ENCODE measurements at places on chromosomes 11 and 22.

GRCh38 chr11:19394525-19395016 is 153.8 kb upstream of the E2F8 start:
- DNase-seq: no peak

DNA sequence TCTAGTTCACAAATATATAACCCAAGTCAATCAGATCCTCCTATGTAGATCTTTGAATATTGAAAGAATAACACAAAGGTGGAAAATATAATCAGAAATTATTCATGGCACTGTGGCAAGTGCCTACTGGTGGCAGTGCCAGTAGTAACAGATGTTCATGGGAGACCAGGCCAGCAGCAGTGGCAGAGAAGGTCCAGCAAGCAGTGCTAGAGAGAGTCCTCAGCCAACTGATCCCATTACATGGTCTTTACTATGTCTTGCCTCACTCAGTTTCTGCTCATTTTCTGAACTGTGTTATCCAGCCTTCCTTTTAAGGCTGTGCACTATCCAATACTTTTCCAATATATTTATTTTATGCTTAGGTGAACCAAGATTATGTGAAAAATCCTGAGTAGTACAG is 124.9 kb downstream of the MRTFA start:
- no peak for DNase-seq

DNA sequence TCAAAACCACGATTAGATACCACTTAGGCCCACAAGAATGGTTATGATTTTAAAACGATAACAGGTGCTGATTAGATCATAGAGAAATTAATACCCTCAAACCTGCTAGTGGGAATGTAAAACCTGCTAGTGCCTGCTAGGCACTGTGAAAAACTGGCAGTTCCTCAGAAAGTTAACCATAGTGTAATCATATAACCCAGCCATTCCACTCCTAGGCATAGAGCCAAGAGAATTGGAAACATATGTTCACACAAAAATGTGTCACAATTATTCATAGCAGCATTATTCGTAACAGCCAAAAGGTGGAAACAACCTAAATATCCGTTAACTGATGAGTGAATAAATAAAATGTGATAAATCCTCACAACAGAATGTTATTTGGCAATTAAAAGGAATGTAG is 122.2 kb upstream of the SYN3 start:
- no peak for DNase-seq

DNA sequence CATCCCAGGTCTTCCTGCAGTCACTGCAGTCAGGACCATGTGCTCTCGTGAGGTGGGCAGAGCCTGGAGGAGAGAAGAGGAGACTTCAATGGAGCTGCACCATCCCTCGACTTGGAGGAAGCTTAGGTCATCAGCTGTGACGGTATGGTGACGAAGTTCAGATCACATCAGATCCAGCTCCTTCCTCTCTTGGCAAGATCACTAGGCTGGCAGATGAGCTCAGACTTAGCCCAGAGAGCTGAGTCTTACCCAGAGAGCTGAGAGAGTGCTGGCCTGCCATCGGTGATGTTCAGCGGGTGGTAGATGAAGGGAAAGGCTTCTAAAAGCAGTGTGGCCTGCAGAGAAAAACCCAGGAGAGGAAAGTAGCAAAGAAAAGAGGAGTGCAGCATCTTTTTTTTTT is 1.8 kb upstream of the SLC15A3 start:
- no peak for DNase-seq

- DNase-seq: no peak
Measured at GRCh38 chr11:125946712-125947418, 1.0 kb downstream of the VSIG10L2 start.

DNA sequence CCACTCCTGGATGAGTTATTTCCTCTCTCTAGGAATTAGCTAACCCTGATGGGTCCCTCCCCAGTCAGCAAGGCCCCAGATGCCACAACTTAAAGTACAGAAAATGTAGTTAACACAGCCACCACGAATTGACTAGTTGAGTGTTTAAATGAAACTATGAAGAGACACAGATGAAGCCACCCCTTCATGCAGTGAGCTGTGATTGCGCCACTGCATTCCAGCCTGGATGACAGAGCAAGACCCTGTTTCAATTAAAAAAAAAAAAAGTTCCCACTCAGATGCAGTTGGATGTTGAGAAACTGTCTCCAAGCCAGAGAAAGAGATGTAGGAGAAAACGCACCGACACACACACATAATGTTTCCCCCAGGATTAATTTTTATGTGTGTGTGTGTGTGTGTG is 53.3 kb downstream of the SCN3B start:
- no peak for DNase-seq

DNA sequence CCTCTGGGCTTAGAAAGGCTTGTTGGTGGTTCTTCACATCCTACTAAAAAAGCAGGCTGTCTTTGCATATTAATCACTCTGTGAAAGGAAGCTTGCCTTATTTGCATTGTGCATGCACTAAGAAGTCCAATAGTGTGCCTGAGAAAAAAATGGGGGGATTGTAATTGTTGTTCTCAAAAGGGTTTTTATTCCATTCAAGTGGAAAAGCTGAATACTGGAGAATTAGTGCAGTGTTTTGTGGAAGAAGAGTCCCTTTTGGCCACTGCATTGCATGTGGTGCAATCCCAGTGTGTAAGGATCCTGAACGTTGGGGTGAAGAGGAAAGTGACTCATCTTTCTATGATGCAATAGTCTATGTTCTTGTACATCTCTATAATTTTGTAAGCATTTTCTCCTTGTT is 16.5 kb downstream of the NCAM1 start:
- no peak for DNase-seq

GRCh38 chr22:23033116-23033905 is 37.0 kb upstream of the GNAZ start:
- DNase-seq: no peak

- no peak for DNase-seq
Measured at GRCh38 chr11:97963528-97964331, 1057.0 kb upstream of the CNTN5 start.

- no peak for DNase-seq
Measured at GRCh38 chr11:10561947-10562346, 6.5 kb downstream of the LYVE1 start.

GRCh38 chr11:134615041-134615615 is 203.1 kb upstream of the B3GAT1 start:
- DNase-seq: no peak

GRCh38 chr11:61021661-61022212 is 50.3 kb downstream of the CD6 start:
- DNase-seq: peak; percentile 76

- DNase-seq: peak; percentile 66
Measured at GRCh38 chr22:17742527-17742902, 31.8 kb downstream of the BID start.

- DNase-seq: no peak
Measured at GRCh38 chr22:23177197-23177596, 3.1 kb upstream of the BCR start.

- no peak for DNase-seq
Measured at GRCh38 chr11:63961608-63962412, 12.6 kb upstream of the COX8A start.

GRCh38 chr11:36097219-36097650 is 153.4 kb downstream of the LDLRAD3 start:
- DNase-seq: no peak

DNA sequence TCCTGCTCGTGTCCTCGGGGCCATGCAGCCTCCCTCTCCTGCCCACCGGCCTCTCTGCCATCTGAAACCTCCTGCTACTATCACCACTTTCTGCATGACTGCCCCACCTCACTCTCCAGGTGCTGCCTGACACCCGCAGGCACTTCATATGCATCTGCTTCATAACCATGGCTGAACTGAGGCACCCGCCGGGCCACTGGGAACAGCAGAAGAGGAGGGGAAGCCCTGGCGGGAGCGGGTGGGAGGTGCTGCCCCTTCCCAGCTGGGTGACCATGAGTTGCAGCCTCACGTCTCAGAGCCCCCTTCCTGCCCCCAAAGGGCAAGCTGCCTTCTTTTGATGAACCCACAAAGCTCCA is 21.7 kb upstream of the PICK1 start:
- no peak for DNase-seq

- no peak for DNase-seq
Measured at GRCh38 chr22:48721395-48721669, 1106.3 kb downstream of the BRD1 start.

DNA sequence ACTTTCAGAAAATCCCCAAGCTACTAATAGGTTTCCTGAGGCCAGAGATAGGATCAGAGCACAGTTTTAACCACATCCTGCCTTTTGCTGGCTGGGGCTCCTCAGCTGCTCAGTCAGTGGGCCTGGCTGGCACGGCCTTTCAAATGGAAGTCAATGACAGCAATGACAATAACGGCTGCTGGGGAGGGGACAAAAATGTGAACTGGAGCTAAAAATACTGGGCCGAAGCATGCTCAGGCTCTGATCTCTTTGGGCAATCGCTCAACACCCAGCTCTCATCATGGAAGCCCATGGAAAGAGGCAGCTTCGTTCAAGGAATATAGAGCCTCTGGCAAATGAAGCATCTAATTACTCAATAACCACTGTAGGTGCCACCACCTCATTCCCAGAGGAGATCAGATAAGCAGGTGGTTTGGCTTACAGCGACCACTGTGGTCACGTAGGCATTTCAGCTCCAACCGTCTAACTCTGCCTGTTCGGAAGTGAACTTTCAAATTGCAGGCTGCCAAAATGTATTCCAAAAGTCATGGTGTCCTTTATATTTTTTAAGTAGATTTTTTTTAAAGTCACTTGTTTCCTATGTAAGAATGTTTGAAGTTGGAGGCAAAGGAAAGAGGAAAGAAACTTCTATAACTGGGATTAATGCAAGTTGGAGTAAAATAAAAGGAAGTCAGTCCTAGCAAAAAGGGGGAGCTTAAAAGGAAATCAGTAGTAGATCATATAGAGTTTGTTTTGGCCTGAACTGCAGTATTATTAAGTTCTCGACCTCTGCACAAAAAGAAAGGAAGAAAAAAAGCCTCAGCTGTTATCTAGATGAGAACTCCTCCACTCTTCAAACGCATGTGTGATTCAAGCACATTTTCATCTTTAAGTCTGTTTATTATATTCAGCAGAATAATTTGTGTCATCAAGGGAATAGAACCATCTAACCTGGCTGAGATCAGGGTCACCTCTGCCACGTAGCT is 14.1 kb downstream of the WT1 start:
- DNase-seq: no peak

GRCh38 chr11:69986440-69986787 is 91.7 kb upstream of the ANO1 start:
- no peak for DNase-seq

- DNase-seq: no peak
Measured at GRCh38 chr11:14044916-14045315, 82.4 kb downstream of the SPON1 start.

- DNase-seq: no peak
Measured at GRCh38 chr11:20048246-20048645, 112.0 kb downstream of the DBX1 start.

GRCh38 chr11:17098658-17099057 is 21.2 kb upstream of the RPS13 start:
- DNase-seq: no peak

GRCh38 chr11:75969626-75970308 is 154.8 kb downstream of the UVRAG start:
- DNase-seq: no peak

GRCh38 chr11:77146261-77147035 is 18.4 kb downstream of the MYO7A start:
- DNase-seq: no peak

GRCh38 chr11:124863826-124864165 is 1.4 kb upstream of the ROBO3 start:
- no peak for DNase-seq

DNA sequence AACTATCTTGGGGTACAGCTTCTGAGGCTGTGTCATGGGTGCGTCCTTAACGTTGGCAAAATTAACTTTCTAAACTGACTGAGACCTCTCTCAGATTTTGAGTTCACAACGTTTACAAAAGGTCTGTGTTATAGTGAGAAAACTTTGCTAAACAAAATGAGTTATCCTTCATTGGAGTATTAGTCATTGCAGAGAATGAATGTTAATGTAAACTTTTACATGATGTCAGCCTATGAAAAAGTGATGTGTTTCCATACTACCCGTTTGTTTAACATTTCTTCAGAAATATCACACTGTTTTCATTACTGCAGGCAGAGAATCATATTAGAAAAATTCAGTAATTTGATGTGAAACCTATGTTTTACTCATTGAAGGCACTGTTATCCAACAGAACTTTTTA is 32.1 kb downstream of the HSD17B12 start:
- DNase-seq: no peak

DNA sequence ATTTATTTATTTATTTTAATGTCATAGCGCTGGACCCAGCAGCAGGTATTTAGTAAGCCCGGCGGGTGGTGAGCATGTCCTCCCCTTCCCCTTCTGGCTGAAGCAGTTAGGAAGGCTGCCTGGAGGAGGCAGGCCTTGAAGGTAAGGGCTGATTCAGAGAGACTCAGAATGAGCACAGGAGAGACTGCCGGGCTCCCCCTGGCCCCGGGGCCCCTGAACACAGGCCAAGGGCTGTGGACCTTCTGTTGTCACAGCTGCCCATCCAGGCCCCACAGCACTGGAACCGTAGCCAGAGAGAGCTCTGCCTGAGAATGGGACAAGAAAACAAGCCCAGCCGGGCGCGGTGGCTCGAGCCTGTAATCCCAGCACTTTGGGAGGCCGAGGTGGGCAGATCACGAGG is 52.8 kb downstream of the KCNJ4 start:
- DNase-seq: no peak

DNA sequence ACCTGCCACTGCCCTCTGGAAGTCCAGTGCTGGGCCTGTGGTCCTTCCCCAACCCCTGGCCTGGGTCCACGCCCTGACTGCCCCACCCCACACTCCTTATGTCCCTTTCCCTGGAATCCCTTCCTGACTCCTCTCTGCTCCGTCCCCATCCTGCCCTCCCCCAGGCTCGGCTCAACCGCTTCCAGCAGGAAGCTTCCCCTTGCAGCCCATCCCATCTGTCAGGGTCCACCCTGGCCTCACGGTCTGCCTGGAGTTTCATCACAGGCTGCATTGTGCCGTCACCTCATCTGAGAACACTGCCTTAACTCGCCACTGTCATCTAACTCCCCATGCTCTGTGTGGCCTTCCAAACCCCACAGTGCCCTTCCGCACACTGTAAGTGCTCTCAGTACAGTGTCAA is 64.3 kb downstream of the NAT10 start:
- no peak for DNase-seq

GRCh38 chr11:2569321-2569721 is 124.5 kb downstream of the KCNQ1 start:
- DNase-seq: no peak

DNA sequence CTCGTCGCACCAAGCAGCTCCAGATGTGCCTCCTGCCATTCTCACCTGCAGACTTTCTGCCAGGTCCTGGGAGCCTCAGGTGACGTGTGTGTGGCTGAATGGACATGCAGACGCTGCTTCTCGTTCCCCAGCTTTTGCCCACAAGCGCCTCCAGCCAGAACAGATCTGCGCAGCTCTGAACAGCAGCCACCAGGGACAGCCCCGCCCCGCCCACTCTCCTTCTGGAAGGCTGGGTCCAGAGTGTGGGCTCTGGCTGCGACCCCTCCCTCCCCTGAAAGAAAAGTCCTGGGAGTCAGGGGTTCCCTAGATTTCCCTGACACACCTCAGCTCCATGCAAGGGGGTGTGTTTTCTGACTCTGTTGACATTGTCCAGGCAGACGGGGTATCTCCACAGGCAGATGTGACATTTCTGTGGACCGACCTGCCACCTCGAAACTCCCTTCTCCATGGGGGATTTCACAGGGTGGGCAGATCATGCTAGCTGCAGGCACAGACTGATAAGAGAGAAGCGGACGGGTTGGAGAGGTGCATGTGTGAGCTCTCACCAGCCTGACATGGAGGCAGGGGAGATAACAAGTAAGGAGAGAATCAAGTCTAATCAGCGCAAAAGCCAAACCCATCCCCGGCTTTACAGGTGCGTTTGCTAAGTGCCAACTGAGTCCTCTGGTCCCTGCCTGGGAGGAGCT is 19.8 kb downstream of the SLCO2B1 start:
- no peak for DNase-seq

GRCh38 chr11:33268945-33269540 is 11.9 kb downstream of the HIPK3 start:
- no peak for DNase-seq
